Activated gamma-delta T cell (primary cell): ENCODE measurements at places on chromosomes 7 and 10.

DNA sequence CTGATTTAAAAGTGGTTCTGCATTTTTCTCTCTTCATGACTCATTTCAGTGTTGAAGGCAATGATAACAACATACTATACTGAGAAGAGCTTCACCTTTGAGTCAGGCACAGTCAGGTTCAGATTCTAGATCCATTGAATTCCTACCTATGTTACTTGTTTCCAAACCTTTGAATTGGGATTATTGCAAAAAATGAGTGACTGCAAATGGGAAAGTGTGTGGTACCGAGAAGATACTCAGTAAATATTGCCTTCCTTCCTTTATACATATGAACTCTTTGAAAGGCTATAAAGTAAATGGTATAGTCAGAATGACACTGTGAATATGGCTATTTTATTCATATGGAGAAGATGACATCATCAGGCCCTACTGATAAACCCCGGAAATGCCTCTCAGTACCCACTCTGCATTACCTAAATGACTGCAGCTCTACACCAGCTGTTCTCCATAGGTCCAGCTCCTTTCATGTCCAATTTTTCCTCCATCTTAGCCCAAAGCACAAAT lies 66.7 kb upstream of the FGL2 start:
- DNase-seq = no peak

GRCh38 chr10:101224910-101225823 lies 4.1 kb downstream of the LBX1 start:
- DNase-seq = no peak

DNA sequence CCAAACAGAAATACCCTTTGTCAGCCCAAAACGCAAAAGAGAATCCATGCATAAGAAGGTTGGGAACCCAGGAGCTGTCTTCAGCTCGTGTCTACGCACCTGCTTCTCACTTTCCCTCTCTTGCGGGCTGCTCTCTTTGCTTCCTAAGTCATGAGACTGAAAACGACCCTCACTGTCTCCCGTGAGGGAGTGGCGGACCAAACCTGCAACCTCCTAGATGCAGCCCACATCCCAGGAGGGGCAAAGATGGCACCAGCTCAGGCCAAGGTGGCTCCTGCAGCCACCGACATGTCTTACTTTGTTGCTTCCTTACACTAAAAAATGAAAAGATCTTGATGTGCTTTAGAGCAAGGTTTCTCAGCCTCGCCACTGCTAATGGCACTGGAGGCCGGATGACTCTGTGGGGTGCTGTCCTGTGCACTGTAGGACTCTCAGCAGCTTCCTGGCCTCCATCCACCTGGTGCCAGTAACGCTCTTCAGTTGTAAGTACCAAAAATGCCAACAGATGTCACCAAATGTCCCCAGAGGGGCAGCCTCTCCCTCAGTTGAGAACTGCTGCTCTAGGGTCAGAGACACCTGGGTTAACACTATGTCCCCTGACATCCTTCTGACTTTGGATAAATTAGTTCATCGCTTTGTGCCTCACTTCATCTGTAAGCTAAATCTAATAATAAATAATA lies 179.8 kb upstream of the PFKP start:
- no peak for DNase-seq

DNA sequence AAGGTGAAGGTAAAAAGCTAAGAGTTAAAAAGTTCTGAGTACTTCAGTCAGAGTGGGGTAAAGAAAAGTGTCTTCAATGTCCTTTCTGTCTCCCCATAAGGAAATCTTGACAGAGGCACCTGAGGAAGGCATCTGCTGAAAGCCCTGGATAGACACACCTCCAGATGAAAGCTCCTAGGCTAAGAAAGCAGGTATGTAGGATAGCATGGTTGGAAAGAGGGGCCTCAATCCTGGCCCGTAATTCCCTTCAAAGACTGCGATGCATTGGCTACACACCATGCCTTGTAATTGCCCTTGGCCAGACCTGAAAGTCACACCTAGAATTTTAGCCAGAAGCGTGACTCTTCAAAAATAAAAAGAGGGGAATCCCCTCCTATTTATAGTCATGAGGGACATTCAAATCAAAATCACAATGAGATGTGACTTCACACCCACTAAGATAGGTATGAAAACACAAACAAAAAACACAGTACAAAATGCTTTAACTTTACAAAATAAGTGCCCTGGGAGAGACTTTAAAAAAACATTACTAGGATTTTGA lies 809.7 kb downstream of the IPMK start:
- DNase-seq = no peak

DNA sequence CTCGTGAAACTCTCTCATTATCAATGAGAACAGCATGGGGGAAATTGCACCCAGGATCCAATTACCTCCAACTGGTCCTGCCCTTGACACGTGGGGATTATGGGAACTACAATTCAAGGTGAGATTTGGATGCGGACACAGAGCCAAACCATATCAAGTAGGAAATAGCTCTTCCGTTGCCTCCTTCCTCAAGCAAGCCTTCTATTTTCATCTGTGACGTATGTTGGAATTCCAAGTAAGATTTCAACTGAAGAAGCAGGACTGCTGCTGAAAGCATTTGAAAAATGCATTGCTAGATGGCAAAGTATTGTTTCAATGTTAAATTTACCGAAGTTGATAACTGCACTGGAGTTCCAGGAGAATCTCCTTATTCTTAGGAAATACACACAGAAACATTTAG lies 178.1 kb upstream of the GALNT17 start:
- DNase-seq = no peak

DNA sequence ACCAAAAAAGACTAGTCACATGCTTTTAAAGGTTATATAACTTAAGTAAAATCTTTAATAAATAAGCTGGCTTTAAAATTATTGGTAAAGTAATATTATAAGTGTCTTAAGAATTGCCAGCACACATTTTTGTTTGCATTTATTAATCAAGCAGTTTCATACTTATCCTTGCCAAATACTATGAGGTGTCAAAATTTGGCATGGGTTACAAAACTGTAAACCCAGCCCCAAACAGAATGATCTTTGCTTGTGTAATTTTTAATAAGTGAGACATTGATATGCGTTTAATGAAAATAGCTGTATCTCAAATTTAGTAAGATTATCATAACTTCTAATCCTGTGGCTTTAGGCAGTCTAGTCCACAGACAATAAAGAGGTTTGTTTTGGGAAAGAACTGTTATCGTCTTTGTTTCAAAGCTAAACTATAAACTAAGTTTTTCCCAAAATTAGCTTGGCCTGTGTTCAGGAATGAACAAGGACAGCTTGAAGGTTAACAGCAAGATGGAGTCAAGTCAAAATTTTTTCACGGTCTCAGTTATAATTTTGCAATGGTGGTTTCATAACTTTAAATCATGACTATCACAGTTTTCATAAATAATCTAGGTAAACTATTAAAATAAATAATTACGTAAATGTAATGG lies 72.8 kb downstream of the ST8SIA6 start:
- DNase-seq = no peak

GRCh38 chr10:1661416-1661815 lies 75.9 kb downstream of the ADARB2 start:
- DNase-seq = no peak

- no peak for DNase-seq
Observed at GRCh38 chr10:52883996-52884871, 111.7 kb upstream of the MBL2 start.

GRCh38 chr7:7819442-7820247 lies 101.2 kb upstream of the RPA3 start:
- DNase-seq = no peak

GRCh38 chr10:5589661-5590511 lies 65.1 kb downstream of the CALML3 start:
- DNase-seq = no peak

GRCh38 chr7:40058636-40059035 lies 75.8 kb downstream of the MPLKIP start:
- no peak for DNase-seq

GRCh38 chr7:120373174-120373573 lies 100.2 kb downstream of the KCND2 start:
- no peak for DNase-seq

DNA sequence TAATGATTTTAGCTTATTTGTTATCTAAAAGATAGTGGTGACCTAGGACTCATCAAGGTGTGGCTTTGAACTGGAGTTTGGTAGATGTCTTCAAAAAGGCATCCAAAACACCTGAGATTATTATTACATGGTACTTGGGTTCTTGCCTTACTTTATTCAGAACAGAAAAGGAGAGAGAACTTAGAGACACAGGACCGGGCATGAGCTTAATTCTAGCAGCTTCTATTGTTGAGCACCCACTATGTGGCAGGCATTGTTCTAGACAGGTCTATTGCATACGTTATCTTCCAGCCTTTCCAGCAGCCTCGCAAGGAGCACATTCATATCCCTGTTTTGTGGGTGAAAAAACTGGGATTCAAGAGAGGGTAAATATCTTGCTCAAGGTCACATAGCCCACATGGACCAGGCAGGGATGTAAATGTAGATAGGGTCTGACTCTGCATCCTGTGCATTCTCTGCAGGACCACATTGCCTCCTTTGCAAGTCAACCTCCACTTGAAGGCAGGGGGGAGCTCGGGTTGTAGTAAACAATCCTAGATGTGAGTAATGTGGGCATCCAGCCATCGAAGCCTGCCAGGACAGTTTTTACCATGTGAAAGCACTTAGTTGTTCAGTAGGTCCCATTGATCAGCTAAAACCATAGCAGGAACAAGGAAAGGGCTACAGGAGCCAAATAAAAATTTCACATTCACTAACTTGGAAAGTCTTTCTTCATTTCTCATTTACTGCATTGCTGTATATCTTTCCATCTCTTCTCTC lies 551.4 kb downstream of the LRMDA start:
- no peak for DNase-seq

- no peak for DNase-seq
Observed at GRCh38 chr7:3494947-3495346, 193.9 kb downstream of the SDK1 start.

DNA sequence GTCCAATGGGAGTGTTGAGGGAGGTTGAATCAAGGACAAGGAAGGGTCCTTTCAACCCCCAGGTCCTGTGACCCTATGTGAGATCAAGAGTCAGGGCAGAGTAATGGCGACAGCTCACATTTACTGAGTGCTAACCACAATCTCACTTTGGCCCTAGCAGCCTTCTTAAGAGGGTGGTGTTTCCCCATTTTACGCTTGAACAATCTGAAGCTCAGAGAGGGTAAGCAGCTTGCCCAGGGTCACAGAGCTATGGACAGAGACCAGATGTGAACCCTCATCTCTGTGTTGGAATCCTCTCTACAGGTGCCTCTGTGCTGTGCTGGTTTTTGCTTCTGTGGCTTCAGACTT lies 102.0 kb downstream of the GRK5 start:
- DNase-seq = no peak

DNA sequence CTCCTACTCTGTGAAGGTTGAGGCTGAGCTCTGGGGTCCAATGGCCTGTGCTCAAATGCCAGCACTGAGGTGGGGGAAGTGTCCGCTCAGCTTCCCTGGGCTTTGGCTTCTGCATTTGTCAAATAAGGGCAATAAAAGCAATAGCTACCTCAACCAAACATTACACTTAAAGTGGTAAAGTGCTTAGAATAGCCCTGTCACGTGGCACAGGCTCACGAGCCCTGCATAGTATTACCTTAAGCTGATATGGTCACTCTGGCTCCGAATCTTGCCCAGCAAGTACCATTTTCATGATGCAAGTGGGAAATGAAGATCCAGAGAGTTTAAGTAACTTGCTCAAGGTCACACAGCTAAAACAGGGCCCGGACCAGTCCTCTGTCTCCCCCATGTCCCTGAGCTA lies 451.1 kb upstream of the ZMIZ1 start:
- DNase-seq = no peak

GRCh38 chr7:151817315-151817690 lies 59.6 kb downstream of the PRKAG2 start:
- no peak for DNase-seq

GRCh38 chr7:157527686-157528085 lies 190.9 kb downstream of the DNAJB6 start:
- no peak for DNase-seq

DNA sequence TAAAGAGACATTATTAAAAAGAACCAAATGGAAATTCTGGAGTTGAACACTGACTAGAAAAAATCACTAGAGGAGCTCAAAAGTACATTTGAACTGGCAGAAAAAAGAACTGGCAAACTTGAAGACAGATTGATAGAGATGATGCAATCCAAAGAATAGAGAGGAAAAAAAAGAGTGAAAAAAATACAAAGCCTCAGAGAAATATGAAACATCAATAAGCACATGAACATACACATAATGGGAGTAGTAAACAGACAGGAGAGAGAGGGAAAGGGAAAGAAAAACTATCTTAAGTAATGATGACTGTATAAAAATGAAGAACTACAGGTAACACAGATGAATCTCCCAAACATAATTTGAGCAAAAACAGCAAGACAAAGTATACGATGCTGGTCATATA lies 61.1 kb downstream of the CNOT4 start:
- DNase-seq = no peak

- no peak for DNase-seq
Observed at GRCh38 chr7:76997381-76998284, 34.5 kb downstream of the SPDYE17 start.

- DNase-seq = no peak
Observed at GRCh38 chr7:28474282-28474638, 61.9 kb downstream of the CREB5 start.

- no peak for DNase-seq
Observed at GRCh38 chr7:130154131-130154500, 51.1 kb downstream of the TMEM209 start.

DNA sequence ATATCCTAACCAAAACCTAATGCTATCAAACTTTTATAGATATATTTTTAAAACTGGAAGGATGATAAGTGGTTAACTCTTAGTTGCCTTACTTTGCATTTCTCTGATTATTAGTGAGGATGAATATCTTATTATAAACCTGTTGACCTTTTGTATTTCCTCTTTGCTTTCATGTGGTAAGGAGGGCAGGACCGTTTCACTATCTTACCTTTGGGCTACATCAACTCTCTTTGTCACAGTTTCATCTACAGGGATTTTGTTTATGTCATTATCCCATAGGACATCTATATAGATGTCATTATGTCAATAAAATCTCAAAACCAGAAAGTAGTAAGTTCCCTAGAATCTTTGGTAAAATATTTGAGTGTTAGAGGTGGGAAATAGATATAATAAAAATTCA lies 219.3 kb downstream of the THSD7A start:
- no peak for DNase-seq

DNA sequence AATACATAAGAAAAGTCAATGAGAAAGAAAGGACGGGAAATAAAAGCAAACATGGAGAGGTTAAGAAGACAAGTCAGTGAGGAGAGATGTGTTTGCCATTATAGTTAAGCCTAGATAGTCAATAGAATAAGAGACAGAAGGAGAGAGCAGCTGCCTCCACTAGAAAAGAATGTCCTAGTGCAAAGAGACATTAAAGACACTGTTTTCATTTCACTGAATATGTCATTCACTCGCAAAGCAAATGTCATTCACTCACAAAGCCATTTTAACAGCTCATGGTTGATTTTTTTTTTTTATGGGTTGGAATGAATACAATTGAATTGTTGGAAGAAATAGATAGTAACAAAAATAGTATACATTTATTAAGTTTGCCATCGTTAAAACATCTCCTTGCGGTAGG lies 1007.6 kb downstream of the DNAJB9 start:
- DNase-seq = no peak

- DNase-seq = no peak
Observed at GRCh38 chr10:77554996-77555397, 82.6 kb downstream of the KCNMA1 start.

- no peak for DNase-seq
Observed at GRCh38 chr7:93574646-93575554, at the start of gene CALCR. TSS of gene CALCR (minus strand) at chr7:93574724. CDS start at chr7:93486981, 87,743 bp downstream.
